ENCODE measurements at places on chromosomes 16 and 17. TPM values are rescaled to one million over a fixed set of nuclear protein-coding genes. Genes with fewer than 3 reads are reported as not detected.

The CRLF3 gene
- 16.4 TPM for total RNA-seq

The RASD1 gene
- total RNA-seq: 0.68 TPM

The SLC47A1 gene
- total RNA-seq: 0.34 TPM

The SCIMP gene
- total RNA-seq: not detected

The ITGAX gene
- not detected for total RNA-seq

The DPEP3 gene
- not detected for total RNA-seq

The SMPD3 gene
- total RNA-seq: under 0.01 TPM

The HOXB5 gene
- total RNA-seq: under 0.01 TPM

The SLC16A6 gene
- total RNA-seq: 0.14 TPM

The ELP5 gene
- total RNA-seq: 16.7 TPM

The MYCBPAP gene
- under 0.01 TPM for total RNA-seq

The ADGRG3 gene
- not detected for total RNA-seq

The MRPL12 gene
- total RNA-seq: 14.0 TPM

The FNDC8 gene
- total RNA-seq: not detected

The KRT33B gene
- 59.1 TPM for total RNA-seq

The KCNH6 gene
- total RNA-seq: not detected

The IL32 gene
- 1.7 TPM for total RNA-seq

The TP53TG3B gene
- total RNA-seq: not detected

All from nasal cavity respiratory epithelium epithelial cell of viscerocranial mucosa (primary cell).